ENCODE measurements at places on chromosomes 2 and 18.
A peak's percentile ranks its signal among the peaks of the same experiment; 100 is the strongest.

- DNase-seq, result no peak
Measured at GRCh38 chr2:35585972-35586371, 769.6 kb upstream of the CRIM1 start.

DNA sequence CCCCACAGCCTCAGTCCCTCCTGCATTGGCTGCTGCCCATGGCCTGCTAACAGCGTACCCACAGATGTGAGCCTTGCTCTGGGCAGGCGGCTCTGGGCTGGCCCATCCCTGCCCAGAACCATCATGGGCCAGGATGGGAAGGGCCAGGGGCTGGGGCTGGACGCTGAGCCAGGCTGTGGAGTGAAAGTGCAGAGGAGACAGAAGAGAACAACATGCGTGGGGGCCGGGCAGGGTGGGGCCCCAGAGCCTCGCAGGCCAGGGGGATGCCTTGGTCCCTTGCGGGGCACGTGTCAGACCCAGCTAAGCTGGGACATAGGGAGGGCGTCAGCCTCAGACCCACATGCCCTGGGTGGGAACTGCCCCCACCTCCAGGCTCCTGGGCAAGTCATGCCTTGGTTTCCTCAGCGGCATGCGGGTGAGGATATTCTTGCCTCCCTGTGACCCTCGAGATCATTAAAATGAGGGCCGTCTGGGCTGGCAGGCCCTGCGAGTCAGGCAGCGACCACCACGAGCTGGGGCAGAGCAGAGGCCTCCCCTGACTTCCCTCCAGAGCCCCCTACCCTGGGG, 27.3 kb downstream of the GPC1 start:
- DNase-seq, result no peak

DNA sequence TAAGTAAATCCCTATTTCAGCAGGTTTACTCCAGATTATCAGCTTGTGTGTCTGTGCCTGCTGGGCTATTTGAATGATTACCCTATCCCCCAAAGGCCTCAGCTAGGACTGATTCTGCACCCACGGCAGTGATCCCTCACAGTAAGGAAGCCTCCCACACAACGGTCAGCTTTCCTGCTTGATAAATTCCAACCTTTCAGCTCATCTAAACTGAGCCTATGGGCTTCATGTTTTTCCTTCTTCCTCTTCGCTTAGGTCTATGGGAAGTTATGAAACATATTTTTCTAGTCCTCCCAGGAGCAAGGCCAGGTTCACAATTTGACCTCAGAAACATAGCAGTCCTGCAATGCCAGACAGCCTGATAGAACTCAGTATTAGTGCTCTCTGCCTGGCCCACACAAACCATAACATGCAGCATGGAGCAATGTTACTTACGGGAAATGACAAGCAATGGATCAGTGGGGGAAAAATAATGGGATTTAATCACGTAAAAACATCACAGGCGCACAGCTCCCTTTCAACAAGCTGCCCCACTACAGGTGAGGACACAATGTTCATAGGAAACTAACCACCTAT, 170.9 kb downstream of the ZNF521 start:
- DNase-seq, result no peak

DNA sequence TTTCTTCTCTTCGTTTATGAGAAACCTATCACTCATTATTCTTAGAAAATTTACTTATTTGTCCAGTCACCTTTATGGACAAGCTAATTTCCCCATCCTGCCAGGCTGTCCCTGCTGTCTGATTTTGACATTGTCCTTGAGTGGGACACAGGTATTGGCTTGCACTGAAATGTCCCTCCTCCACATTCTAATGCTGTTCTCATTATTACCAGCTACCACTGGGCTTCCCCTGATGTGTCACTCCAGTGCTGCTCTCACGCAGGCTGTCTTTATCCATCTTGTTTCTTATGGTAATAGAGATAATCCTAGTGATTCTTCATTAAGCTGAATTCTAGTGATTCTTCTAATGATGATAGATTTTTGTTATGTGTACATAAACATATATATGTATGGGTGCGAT, 48.1 kb upstream of the RBMS1 start:
- DNase-seq, result no peak

DNA sequence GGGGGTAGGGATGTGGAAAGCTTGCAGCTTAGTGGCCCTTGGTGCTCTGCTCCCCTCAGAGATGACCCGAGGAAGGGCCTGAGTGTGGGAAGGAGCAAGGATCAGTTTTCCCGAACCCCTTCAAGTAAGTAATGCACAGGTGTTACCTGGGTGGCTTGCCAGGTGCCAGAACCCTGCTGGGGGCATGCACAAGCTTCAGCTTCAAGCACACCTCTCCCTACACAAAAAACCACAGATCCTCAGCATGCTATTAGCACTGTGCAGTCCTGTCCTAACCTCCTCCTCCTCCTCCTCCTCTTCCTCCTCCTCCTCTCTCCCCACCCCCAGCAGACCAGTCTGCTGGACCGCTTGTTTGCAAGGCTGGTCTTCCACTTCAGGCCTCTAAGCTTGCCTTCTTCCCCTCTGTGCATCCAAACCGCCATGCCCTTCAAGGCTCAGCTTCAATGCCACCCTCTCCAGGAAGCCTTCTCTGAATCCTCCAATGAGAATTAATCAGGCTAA, 114.8 kb downstream of the ACAA2 start:
- no peak for DNase-seq

DNA sequence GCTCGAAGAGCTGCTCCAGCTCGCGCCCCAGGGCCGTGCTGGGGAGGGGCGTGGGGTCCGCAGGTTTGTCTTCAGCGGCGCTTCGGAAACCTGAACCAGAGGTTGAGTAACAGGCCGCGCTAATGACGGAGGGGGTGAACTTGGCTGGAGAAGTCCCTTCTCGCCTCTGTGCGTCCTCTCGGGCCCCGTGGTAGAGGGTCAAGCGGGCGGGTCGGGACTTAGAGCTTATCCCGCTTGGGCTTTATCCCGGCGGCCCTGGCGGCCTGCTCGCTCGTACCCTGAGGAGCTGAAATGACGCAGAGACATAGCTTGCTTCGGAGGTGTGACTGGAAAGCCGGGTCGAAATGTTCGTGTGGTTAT, 479 bp downstream of the RNMT start:
- no peak for DNase-seq

DNA sequence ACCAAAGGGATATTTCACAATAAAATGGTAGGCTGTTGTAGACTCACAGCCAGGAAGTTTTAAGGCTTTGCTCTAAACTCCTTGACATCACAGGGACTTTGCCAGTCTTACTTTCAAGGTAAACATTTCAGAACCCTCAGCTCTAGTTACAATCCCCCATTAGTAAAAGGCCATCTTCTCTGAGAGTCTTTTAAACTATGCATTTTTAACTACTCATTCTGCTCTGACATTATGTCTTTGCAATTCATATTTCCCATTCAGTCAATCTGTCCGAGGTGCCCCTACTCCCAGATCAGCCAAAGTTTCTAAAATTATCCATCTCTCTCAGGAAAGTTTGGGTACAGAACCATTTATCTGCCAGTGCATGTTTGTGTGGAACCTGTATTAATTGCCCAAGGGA, 1094.1 kb downstream of the TDRD15 start:
- DNase-seq, result no peak

GRCh38 chr18:46199515-46200147, 95.4 kb downstream of the HAUS1 start:
- DNase-seq, result no peak

DNA sequence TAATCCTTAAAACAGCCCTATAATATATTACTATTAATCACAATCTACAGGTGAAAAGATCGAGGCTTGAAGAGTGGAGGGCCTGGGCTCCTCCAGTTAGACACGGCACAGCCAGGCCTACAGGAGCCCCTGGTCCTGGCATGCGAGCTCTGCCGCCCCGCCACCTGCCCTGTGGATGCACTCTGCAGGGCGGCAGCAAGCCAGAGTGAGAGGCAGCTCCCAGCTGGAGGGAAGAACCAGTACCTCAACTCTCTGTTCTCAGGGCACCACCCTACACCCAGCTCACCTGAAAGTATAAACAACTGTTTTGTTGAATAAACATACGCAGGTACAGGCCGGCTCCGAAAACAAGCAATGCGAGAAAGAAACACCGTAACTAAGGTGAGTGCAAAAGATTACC, 34.6 kb downstream of the EIPR1 start:
- DNase-seq, result no peak

DNA sequence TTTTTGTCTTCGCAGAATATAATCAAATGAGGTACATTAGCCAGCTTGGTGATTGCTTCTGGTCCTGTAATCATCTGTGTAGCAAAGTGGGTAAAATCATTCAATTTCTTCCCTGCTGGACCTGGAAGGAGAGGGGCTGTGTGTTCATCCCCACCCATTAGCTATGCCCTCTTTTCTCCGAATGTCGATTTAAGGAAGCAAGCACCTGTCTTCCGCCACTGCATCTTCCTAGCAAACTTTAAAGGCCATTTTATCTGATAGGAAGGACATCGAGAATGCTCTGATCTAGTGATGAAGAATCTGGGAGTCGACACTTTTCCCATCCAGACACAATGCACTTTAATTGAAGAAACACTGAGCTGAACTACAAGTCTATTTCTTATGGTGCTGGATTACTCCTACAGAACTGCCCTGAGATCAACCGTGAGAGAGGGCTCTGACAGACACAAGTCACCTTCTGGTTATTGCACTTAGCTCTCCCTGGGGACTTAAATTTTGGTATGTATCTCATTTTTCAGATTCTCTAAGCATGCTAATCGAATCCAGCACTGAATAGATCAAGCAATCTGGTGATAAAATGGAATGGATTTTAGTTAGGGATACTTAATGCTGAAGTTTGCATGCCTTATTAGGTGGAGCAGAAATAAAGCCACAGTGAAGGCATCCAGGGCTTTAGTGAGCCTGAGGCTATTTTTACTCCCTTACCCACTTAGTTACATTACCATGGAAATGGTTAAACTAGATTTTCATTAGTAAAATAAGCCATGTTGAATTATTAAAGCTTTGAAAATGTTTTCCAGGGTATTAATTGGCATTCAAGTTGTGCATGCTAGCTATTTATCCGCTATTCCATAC, 1.3 kb downstream of the NYAP2 start:
- DNase-seq, result no peak

DNA sequence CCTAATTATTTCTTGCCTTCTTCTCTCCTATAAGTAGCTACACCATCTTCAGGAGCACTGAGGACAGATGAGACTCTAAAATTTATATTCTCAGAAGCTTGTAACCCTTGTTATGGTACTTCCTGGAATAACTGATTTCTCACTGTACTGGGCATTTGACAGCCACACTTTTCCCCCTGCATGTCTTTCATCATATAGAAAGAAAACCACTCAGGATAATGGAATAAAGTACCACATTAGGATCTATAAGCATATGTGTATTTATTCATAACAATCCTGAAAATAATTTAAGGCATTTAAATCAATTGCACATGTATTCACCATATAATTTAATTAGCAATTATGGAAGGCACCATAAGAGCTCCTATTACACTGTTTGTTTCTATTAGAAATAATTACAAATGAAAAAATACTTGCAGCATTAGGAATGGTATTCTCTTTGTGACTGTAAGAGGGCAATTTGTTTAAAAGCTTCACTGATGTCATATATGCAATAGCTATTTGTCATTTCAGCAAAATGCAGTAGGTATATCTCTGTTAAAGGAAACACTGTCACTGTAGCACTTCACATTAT, 216.9 kb upstream of the FSHR start:
- no peak for DNase-seq

- no peak for DNase-seq
Measured at GRCh38 chr18:53909668-53910067, 314.8 kb downstream of the MBD2 start.

DNA sequence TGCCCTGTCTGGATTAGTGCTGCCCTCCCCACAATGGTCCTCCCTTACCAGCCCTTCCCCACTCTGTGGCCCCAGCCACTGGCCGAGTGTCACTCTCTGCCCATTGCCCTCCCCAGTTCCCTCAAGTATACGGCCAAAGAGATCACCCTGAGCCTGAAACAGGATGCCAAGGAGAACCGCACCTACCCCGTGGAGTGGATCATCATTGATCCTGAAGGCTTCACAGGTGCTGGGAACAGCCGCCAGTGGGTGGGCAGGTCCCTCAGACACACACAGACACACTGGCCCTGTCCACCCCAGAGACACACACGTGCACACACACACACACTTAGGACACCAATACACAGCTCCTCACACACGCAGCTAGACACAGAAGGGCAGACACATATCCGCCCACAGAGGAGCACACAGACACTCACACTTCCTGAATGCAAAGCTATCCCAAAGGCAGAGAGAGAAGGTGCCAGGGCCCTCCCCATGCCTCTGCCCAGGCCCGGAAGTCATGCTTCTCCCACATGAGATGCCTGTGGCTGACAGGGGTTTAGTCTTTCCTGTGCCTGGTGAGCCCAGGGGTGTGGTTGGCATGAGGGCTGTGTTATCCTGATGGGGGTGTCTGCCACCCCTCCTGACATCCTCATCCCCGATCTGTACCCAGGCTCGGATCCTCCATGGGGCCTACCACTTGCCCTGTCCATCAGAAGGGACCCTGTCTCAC, 2.9 kb downstream of the CHRND start:
- DNase-seq, result no peak

GRCh38 chr2:175126661-175127060, 41.3 kb downstream of the ATF2 start:
- DNase-seq, result no peak

GRCh38 chr18:11269257-11269656, 119.9 kb upstream of the PIEZO2 start:
- no peak for DNase-seq

DNA sequence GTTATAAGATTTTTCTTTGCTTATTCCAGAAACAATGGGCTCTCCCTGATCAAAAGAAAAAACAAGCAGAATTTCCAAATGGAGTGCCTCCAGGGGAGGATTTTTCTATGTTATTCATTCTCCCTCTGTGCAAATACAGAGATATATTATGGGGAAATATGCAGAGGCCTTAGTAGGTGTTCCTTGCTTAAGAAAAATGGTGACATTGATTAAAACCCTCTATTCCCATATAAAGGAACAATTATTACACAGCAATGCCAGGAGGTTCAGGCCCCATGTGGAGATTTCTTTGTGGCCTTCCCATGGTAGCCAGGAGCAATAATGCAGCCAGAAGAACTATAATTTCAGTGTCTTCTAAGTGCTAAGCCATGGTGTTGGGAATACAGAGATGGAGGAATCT, 255.9 kb upstream of the CXCR4 start:
- DNase-seq, result no peak

GRCh38 chr18:48328473-48329210, 80.5 kb downstream of the ZBTB7C start:
- no peak for DNase-seq

GRCh38 chr2:119423811-119424210, 7.8 kb upstream of the TMEM37 start:
- DNase-seq, result no peak

DNA sequence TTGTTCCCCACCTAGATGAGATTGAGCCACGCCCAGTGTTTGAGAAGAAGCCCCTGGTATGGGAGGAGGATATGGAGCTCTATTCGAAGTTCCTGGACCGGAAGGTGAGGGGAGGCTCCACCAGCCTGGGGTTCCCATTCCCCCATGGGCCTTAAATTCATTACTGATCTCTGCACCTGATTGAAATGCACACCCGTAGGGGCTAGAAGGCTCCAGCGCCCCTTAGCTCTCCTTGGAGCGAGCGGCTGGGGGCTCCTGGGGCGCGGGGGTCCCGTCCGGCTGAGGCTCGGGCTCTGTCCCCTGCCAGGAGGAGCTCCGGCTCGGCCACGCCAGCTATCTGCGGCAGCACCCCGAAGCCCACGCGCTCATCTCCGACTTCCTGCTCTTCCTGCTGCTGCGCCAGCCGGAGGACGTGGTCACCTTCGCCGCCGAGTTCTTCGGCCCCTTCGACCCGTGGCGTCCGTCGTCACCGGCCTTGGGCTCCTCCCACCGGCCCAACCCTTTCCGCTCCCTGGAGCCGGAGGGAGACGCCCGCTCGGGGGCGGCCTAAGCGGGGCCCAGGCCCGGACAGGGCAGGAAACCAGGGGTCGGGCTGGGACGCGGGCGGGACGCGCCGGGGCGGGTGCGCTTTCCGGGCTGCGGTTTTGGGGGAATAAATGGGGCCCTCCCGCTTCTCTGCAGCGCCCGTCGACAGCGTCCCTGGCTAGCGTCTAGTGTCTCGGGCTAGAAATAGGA, 10.9 kb downstream of the CATIP start:
- peak; percentile 57 for DNase-seq

All from CD8-positive, alpha-beta T cell (primary cell).